ENCODE measurements at places on chromosomes 7 and 10.

GRCh38 chr10:103197174-103197573 lies 4.1 kb upstream of the NT5C2 start:
- DNase-seq = no peak

- DNase-seq = peak; percentile 38
Observed at GRCh38 chr7:33107136-33108066, 1.8 kb downstream of the RP9 start.

- DNase-seq = no peak
Observed at GRCh38 chr10:88687853-88688467, 18.1 kb upstream of the LIPK start.

- no peak for DNase-seq
Observed at GRCh38 chr7:27392477-27392876, 149.9 kb downstream of the EVX1 start.

GRCh38 chr10:28403090-28403489 lies 100.2 kb upstream of the MPP7 start:
- DNase-seq = no peak

- no peak for DNase-seq
Observed at GRCh38 chr7:69968969-69969556, 370.8 kb downstream of the AUTS2 start.

GRCh38 chr7:1466524-1467271 lies 7.4 kb upstream of the MICALL2 start:
- DNase-seq = peak; percentile 24

DNA sequence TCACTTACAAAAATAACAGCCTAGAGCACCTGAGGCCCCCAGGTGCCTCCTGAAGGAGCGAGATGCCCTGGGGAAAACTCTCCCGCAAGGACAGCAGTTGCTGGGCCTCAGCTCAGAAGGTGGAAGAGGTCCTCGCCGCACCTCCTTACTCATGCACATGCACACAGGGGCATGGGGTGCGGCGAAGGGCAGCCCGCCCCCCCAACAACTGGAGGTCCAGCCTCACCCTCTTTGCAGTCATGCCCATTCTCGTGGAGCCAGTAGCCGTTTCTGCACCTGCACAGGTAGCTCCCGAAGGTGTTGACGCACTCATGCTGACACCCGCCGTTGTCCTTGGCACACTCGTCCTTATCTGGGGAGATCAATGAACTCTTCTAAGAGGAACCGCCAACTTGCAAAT lies 19.9 kb upstream of the OPALIN start:
- no peak for DNase-seq

DNA sequence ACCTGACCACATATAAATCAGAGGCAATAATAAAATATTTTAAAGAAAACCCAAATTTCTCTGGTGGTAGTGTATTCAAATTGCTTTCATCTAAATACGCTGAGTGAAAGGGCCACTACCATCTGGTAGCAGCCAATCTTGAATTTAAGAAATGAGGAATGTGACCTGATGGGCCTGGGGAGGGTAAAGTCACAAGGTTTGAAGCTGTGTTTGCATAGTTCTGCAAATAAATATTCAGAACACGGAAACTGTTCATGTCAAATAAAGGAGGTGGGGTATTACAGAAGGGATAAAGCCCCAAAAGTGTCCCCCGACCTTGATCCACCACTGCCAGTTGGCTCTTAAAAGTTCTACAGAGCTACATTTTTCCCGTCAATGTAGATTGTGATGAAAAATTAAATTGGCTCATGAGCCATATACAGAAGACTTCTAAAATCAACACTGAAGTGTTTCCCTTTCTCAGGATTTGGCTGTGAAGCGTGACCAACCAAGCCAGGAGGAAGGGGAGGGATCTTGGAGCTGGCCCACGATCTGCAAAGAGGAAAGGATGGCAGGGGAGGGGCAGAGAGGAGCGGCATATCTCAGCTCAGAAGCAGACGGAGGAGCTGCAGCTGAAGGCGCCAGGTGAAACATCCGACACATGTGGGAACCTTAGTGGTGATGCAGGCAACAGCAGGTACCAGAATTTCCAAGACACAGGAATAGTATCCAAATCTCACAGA lies 39.6 kb downstream of the MPP7 start:
- DNase-seq = no peak

GRCh38 chr7:148901178-148901577 lies 17.1 kb upstream of the EZH2 start:
- no peak for DNase-seq

DNA sequence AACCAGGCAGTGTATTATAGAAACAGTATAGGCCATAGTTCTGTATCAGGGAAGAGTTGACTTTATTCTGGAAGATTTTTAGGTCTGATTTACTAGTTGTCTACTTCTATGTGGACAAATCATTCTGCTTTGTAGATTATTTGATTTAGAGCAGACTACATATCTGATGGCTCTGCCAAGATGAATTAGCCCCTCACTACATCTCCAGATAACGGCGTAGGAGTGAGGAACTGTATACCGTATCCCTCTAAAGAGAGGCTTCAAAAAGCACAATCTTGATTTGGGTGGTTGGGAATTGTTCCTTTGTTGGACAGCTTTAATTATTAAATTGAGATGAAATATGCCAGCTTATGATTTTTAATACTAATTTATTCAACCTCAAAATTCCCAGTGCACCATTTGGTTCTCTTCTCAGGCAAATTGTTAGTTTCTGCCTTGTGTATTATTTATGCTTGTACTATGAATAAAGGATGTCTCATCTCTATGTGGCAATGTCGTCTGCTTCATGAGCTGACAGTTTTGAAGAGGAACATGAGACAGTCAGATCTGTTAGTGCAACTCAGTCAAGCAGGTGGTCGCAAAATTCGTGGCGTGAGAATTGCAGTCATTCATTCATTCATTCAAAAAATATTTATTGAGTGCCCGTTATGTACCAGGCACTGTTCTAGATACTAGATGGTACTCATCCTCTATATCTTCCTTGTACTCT lies 422.8 kb downstream of the EXOC4 start:
- DNase-seq = no peak

DNA sequence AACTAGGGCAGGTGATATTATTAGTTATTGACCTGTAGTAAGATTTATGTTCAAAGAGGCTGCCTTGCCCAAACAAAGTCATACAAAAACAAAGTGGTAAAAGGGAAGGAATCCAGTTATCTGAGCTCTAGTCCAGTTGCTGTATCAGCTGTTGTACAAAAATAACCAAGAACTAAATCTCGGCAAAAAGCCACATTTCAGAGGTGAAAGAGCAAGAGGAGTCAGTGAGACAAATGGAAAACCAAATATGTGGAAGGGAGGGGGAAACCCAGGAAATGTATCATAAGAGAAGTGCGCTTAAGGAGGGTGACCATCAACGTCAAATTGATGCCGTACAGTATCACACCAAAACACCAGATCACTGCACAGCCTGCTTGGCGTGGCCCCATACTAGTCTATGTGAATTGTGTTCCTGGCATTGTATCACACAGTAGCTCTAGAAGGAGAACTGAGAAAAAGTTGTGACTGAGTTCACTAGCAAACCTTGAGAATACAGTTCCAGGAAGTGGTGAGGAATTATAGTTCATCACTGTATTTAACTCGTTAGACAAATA lies 6.4 kb downstream of the AGBL3 start:
- DNase-seq = no peak

DNA sequence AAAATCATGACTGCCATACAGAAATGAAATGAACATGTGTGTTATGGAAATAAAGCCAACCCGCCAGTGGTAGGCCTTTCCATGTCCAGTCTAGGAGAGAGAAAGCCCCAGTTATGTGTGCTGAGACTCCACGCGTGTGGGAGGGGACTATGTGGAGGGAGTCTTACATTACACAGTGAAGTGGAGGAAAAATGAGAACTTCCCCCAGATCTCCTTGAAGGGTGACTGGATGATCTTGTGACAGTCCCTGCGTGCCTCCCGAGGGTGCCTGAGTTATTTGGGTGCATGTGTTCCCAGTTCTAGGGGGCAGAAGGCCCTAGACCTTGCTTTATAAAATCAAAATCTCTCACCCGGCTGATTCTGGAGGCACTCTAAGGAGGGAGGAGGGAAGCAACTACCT lies 24.2 kb downstream of the UPP1 start:
- no peak for DNase-seq

DNA sequence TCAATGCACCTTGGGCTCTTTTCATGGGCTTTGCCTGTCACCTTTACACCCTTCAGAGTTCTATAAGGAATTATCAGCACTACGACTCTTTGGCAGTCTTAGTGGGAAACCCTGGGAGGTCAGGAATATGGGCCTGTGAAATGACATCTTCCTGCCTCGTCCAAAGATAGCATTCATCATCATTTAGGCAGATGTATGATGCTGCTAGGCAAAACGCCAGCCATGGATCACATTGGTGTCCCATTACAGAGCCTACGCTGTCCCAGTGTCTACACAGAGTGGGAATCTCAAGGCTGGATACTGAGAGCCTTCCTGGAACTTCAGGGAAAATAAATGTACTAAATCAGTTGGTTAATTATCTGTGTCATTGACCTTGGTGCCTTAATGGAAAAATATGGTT lies 259.4 kb upstream of the CELF2 start:
- no peak for DNase-seq
